ENCODE measurements at places on chromosomes 5 and 9.
A peak's percentile ranks its signal among the peaks of the same experiment; 100 is the strongest.

- DNase-seq, result peak; percentile 82
Observed at GRCh38 chr5:126414874-126415502, 8.2 kb upstream of the GRAMD2B start.

DNA sequence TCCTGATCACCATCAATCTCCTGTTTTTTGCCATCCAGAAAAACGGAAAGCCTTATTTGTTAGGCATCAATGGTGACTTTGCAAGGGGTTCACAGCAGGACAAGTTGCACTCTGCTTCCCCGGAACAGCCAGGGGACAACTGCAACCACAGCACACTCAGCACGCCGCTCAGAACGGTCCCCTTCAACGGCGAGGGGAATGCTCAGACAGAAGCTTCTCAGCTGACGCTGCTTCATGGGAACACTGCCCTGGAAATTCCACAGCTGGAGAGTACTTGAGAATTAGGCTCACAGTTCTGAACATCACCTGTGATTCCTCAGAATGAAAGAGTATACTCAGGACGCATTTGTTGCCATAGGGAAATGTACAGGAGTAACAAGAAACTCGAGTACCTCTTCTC is 40.1 kb upstream of the PLPP6 start:
- DNase-seq, result no peak

GRCh38 chr5:90940227-90940995 is 381.8 kb downstream of the ADGRV1 start:
- DNase-seq, result peak; percentile 53

DNA sequence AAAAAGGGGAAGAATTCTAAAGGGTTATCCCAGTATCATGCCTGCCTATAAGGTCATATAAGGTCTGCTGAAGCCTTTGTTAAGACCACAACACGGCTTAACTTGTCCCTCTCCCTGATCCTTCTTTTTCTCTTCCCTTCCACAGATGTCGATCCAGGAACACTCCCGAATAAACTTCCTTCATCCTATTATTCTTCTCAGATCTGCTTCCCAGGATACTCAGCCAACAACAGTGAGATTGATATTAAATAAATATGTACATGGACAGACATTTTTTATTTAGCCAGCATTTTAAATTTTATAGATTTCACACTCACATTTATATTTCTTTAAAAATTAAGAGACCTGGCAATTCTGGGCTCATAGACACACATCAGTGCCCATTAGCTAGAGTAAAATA is 44.1 kb downstream of the DPYSL3 start:
- no peak for DNase-seq

DNA sequence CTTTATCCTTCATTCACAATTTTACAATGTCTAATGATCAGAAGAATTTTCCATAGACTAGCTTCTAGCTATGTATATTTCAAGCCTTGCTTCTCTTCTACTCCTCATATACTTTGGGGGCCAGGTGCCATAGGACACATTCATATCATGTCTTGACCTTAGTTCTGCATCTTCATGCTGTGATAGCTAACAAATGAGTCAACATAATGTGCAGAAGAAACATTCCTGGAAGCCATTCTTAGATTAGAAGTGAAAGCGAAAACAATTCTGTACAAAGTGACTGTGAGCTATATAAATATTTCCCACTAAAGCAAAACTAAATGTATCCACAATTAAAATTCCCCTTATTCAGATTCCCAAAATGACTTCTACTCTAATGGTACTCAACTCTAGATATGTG is 320.2 kb upstream of the NREP start:
- DNase-seq, result peak; percentile 25

DNA sequence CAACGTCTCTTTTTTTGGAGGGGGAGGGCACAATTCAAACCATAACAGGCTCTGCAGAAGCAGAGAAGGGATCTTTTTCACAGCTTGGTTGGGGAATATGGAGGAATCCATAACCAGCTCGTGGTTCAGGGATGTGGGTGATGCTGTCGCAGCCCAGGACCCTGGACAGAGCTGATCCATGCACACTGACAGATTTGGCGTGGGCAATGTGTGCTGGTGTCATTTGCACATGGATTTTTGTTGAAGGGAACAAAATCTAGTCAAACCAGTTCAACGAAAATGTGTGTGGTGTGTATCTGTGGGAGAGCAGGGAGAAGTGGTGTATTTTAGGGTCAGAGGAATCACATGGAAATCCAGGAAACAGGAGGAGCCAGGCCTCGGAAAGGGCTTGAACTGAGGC is 4.2 kb downstream of the DOCK2 start:
- peak; percentile 41 for DNase-seq

DNA sequence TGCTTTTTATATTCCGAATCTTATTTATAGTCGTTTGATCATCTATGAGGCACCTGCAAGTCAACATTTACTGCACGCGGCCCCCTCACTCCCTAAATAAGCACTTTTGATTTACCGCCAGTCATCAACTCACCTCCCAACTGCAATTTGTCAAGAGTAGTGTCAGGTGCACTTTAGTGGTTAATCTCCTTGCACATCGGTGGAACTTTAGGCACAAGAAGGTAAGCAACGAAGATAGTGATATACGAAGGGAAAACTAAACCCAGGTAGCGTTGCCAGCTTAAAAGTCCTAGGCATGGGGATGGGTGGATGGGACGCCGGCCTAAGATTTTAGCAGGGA is 513 bp upstream of the RNF180 start:
- no peak for DNase-seq

- peak; percentile 94 for DNase-seq
Observed at GRCh38 chr9:136567651-136568287, 21.9 kb upstream of the NOTCH1 start.

DNA sequence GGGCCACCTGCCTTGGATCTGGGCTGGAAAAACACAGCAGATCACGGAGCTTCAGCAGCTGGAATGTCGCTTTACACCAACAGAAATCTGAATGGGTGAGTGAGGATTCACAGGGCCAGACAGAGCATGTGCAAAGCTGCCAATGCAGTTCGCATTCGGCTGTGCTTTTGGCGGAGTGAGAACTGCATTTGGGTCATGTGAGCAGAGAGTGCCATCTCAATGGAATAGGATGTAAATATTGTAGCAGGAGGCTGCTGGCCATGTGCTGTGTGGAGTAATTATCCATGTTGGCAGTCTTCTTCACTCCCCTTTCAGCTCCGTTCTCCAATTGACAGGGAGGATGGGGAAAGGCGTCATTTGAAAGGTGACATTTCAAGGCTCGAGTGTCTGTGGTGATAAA is at the start of gene ANKRD55:
Gene ANKRD55, minus strand, starts transcription at position 101 of the 400 bp plus-strand sequence. CDS start 417 bp downstream, outside the sequence.
- peak; percentile 13 for DNase-seq

- no peak for DNase-seq
Observed at GRCh38 chr9:75418518-75418917, 330.2 kb downstream of the OSTF1 start.

DNA sequence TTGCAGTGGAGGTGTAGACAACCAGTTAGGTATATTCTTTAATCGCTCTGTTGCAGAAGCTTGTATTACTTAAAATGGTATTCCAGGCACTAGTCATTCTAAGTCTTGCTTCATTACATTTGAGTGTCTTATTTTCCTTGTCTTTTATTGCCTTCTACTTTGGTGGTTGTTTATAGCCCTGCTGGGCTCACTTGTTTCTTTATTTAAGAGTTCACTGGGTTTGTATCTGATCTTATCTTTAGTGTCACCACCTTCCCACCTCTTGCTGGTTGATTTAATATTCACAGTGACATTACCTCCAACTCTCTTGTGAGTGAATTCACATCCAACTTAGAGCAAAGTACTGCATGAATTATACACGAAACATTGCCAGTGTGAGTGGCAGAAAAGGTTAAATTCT is 83.6 kb upstream of the BNC2 start:
- no peak for DNase-seq

DNA sequence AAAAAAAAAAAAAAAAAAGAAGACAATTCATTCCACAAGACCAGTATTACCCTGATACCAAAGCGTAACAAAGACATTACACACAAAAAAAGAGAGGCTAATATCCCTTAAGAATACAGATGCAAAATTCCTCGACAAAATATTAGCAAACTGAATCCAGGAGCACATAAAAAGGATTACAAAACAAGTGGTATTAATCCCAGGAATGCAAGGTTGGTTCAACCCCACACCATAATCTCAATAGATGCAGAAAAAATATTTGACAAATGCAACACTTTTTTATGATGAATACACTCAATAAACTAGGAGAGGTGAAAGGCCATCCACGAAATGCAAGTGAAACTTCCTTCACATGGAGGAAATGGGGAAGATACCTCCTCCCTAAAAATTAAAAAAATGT is 80.1 kb upstream of the TLR4 start:
- no peak for DNase-seq

- DNase-seq, result no peak
Observed at GRCh38 chr5:138620663-138621224, 45.5 kb upstream of the HSPA9 start.

DNA sequence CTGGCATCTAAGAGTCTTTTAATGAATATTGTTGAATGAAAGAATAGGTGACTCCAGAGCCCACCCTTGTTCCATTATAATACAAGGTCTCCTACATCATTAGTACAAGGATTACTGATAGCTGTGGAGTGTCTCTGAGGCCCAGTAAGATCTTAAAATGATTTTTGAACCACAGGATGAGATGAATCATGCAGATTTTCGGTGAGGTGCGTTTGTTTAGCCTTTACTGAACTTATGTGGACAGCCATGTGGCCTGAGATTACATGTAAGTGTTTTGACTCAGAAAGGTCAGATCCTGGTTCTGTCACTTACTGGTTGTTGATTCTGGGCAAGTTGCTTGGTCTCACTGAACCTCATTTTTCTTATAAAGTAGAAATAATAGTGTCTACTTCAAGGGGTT is 21.6 kb downstream of the NFX1 start:
- DNase-seq, result no peak

DNA sequence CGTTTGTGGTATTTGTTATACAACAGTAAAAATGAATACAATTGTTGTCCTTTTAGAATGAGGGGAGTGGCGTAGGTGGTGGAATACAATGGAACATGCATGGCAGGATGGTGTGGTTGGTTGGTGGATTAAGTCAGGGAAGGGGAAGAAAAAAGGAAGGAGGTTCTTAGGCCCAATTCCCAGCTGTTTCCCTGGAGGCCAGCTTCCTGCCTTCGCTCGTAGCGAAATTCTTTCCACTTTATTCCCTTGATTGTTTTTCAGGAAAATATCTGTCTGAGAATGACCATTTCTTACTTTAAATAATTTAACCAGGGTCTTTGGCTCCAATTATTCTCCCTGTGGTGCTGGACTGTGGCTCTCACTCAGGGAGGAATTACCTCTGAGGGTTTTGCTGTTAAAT is 24.1 kb upstream of the DMAC1 start:
- DNase-seq, result no peak

DNA sequence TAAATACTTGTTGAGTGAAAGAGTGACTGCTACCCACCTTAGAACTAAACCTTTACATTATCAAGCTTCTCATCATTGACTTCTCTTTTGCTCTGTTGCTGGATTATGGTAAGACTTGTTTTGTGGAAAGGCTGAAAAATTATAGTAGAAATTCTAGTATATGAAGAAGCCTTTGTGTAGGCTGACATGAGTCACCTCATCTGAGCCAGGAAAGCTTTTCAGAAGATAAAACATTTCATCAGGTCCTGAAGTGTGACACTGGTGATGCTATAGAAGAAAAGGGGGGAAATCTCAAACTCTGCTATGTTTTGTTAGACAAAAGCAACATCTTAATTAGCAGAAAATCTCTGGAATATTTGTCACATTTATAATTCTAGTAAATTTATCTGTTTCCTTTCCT is 18.4 kb upstream of the SLC44A1 start:
- no peak for DNase-seq

GRCh38 chr9:92324431-92324830 is 719 bp downstream of the NOL8 start:
- no peak for DNase-seq

GRCh38 chr5:78648359-78649210 is at the start of gene LHFPL2:
Gene LHFPL2, minus strand, starts transcription at chr5:78648772. Its CDS starts 138,559 bp downstream, at chr5:78510213.
- peak; percentile 67 for DNase-seq

DNA sequence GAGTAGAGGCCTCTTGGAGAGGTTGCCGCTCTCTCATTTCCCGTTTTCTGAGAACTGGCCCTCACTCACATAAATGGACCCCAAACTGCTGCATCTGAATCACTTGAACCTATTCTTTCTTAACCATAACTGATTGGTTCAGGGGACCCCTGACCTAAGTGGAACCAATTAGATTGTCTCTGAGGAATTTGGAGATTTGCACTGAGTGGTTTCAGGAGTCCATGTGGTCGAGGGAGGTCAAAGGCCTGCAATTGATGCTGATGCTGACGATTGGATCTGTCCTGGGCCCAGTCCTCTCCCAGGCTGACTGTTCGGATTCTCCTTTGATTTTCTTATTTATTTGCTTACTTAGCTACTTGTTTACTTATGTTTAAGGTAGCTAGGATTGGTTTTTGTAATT is 88.0 kb downstream of the PTCD2 start:
- DNase-seq, result no peak

- DNase-seq, result peak; percentile 14
Observed at GRCh38 chr5:59354274-59354673, 539.3 kb downstream of the PDE4D start.

DNA sequence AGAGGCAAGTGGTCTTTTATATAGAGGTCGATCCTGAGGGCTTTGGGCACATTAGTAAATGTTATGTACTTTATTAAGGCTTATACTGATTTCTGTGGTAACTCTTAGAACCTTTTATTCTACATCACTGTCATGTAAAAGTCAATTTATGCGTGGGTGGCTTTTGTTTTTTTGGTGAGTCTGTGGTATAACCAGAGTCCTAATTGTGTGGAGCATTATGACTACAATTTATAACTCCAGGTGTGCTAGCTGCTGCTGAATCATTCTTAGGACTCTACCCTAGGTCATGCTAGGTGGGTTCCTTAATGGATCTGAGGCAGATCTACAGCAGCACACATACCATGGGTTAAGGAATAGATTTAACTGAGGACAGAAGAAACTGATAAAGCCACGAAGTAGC is 33.9 kb upstream of the KCNN2 start:
- DNase-seq, result no peak

- no peak for DNase-seq
Observed at GRCh38 chr9:72119853-72120252, 29.4 kb upstream of the GDA start.

DNA sequence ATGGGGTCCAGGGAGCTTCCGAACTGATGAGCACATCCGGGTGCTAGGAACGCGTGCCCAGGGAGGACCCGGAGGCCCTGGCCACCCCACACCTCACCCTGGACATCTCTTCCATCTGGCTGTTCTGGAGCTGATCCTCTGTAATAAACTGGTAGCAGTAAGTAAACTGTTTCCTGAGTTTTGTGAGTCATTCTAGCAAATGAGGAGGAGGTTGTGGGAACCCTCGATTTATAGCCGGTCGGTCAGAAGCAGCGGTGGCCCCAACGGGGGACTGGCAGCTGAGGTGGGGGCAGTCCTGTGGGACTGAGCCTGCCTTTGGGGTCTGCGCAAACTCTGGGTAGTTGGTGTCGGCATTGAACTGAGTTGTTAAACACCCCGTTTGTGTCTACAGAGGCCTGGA is 15.4 kb upstream of the UBAC1 start:
- DNase-seq, result no peak

GRCh38 chr9:108786901-108787689 is 68.7 kb downstream of the ACTL7B start:
- DNase-seq, result peak; percentile 81

GRCh38 chr5:103821361-103821760 is 258.8 kb upstream of the NUDT12 start:
- DNase-seq, result no peak

GRCh38 chr9:93170571-93170970 is 13.4 kb upstream of the WNK2 start:
- DNase-seq, result no peak

Data from fibroblast of skin of abdomen (primary cell).